ENCODE measurements at places on chromosomes 4 and X.
A peak's percentile ranks its signal among the peaks of the same experiment; 100 is the strongest.

- no peak for DNase-seq
Observed at GRCh38 chr4:184342167-184342856, 124.6 kb upstream of the ENPP6 start.

GRCh38 chr4:113976741-113977525 is 2.5 kb downstream of the ARSJ start:
- DNase-seq, result no peak

- no peak for DNase-seq
Observed at GRCh38 chr4:133390198-133390855, 241.2 kb downstream of the PCDH10 start.

GRCh38 chr4:134327274-134328122 is 125.9 kb upstream of the PABPC4L start:
- DNase-seq, result no peak

DNA sequence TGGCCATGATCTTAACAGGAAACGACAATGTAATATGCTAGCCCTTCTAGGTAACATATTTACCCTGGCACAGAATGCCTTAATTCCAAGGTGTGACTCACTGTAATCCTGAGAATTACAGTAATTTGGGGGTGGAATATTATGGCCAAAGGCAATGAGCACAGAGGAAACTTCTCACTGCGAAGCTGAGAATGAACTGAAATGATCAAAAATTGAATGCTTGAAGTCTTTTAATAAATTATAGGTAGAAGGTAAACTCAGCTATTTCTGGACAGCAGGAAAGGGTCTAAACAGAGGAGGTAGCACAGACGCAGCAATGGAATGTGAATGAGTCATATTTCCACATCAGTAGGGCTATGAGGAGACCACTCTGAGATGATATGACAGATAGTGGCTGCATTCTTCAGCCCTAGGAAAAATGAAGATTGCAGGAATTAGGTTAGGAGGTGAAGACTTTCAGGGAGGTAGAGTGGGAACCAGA is 312.6 kb downstream of the PACRGL start:
- DNase-seq, result no peak

DNA sequence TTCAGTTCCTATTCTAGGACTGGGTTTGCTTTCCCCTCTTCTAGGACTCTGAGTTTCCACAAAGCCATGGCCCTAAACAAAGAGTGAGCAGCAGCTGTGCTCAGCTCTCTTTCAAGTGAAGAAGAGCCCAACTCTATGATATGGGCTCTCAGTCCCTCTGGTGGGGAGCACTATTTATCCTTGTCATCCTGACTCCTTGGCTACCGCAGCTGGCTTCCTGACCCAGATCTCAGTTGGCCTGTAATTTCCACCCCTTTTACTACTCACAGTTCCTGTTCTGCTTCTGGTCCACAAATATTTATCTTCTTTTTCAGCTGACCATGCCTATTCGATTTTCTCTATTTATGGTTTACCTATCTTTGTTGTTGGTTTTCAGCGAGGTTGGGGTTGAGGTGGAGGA is 33.8 kb downstream of the F8 start:
- DNase-seq, result no peak

- DNase-seq, result no peak
Observed at GRCh38 chr4:2051086-2051485, 8.0 kb upstream of the NAT8L start.

GRCh38 chr4:8646296-8647093 is 53.9 kb downstream of the CPZ start:
- DNase-seq, result no peak

DNA sequence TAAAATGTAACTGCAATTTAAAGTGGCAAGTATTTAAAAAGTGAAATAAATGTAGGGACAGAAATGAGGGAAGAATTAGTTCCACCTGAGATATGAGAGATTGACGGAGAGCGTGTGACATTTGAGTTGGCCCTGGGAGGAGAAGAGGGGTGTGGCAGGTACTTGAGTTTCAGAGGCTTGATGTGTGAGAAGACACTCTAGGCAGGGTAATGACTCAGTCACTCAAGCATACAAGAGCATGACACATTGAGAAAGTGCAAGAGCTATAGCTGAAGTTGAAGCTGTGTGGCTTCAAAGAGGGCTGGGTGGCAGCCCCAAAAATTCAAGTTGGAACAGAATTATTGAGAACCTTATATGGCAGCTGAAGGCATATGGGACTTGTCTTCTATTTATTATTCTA is 420.5 kb downstream of the SLITRK2 start:
- no peak for DNase-seq

GRCh38 chr4:123898946-123899666 is 502.5 kb downstream of the SPRY1 start:
- no peak for DNase-seq

- DNase-seq, result no peak
Observed at GRCh38 chr4:24508541-24508940, 75.8 kb downstream of the DHX15 start.

DNA sequence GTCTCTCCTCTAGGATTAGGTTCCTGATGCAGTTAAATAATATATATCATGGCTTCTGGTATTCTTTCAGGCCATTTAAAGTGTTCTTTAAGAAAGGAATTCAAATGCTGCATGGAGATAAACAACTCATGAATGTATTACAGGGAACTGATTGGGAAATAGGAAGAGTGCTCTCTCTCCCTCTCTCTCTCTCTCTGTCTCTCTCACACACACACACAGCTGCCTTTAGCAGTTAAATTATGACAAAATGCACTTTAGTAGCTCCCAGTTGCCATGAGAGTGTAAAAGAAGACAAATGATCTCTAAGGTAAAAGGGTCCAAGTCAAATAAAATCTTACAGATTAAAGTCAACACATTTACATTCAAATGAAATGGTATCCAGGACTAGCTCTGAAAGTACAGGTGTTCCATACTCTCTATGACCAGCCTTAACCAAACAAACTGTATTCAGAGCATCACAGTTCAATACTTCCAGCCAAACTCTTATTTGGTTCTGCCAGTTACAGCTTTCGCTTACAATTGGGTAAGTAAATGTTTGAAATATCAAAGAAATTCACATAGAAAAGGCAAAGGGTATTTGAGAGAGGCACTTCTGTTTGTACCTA is 94.7 kb upstream of the CXXC4 start:
- no peak for DNase-seq

- DNase-seq, result no peak
Observed at GRCh38 chr4:48275686-48276085, 6.0 kb upstream of the TEC start.

DNA sequence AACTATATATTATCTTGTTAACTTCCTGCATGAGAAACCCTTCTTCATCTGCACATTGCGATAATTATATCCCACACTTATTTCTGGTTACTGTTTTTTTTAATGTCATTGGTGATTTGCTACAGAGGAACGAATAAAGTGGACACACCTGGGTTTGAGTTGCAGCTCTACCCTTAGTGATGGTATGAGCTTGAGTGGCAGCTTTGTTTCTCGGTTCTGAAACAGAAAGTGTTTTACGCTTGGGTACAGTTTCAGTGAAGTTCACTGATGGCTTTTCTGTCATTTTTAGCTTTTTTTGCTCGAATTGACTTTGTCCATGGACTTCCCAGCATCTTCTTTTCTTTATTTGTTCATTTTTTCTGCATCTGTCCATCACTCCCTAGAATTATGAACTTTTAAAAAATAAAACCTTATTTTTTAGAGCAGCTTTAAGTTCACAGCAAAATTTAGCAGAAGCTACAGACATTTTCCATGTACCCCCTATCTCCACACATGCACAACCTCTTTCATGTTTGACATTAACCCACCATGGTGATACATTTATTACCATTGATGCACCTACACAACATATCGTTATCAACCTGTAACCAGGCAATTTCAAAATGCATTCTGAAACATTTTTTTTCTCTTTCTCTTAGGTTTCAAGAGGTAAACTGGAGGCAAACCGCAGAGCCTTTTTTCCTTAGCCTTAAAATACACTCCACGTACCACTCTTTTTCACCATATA is 1041.6 kb upstream of the PRKX start:
- DNase-seq, result no peak

DNA sequence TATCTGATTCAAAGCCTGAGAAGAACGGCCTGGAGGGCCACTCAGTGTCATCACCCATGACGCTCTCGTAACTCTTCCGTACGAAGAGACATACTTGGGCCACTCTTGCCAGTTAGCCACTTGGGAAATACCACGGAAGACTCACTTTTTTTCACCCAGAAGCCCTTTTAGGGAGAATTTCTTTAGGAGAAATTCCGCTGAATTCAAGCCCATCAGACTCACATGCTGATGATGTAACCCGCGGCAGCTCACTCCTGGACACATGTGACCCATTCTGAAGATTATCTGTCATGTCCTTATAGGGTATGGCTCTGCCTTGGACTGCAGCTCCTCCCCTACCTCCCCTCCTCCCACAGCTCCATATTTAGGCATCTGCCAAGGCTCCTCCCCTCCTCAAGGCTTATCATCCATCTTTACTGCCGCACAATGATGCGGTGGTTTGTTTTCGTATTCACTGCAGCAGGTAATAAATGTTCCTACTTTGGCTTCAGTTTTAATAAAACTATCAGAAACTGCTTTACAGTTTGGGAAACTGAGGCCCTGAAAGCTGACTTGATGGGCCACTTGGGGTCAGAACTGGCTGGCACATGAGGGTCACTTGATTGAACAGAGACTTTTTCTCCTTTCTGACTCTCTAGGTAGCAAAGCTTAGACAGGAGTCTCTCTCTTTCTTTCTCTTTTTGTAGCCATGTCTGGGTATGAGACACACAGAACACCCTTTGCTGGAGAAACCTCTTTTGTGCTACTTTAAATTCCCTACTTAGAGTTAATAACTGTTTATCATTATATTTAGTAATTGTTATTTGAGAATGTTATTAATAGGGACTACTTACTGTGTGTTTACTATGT is 42.1 kb downstream of the RHOH start:
- peak; percentile 68 for DNase-seq

DNA sequence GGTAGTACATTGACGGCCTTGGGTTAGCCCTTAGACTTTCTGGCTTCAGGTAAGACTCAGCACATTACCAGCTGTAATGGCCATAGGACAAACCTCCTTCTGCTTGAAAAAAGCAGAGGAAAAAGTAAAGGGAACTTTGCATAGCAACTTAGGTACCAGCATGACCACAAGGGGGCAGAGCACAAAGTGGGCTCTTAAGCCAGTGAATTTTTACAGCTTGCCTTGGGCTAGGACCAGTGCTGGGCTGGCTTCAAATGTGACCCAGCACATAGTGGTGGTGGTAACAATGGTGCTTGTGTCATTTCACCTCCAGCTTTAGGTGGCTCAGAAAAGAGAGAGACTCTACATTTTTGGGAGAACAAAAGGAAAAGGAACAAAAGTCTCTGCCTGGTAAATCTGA is 66.1 kb downstream of the KLHL4 start:
- DNase-seq, result no peak

- no peak for DNase-seq
Observed at GRCh38 chr4:176205299-176205698, 9.9 kb upstream of the SPATA4 start.

GRCh38 chr4:73315091-73315490 is 56.5 kb upstream of the ANKRD17 start:
- DNase-seq, result no peak

GRCh38 chr4:98653890-98654867 is 4.2 kb downstream of the TSPAN5 start:
- DNase-seq, result no peak

- DNase-seq, result no peak
Observed at GRCh38 chr4:17521595-17521994, 6.6 kb downstream of the CLRN2 start.

DNA sequence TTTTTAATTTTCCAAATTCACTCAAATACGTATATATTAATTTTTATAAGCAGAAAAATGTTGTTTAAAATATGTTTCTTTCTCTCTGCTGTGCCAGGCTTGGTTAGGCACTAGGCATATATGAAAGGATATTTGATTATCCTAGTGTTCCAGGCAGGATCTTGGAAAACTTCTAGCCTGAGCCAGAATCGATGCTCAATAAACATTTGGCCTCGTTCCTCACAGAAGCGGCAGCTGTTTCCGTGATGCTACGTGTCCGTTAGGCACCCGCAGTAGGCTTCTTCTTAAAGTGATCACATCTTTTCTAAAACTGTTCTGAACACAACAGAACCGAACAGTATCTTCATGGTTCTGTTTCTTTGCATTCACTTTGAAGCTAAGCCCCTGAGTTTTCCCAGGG is 50.1 kb upstream of the CRMP1 start:
- DNase-seq, result no peak

- DNase-seq, result peak; percentile 72
Observed at GRCh38 chr4:140095694-140096482, 58.1 kb downstream of the MAML3 start.

GRCh38 chr4:21885241-21885640 is 63.3 kb downstream of the KCNIP4 start:
- DNase-seq, result no peak

GRCh38 chr4:27787195-27787594 is 926.6 kb downstream of the STIM2 start:
- DNase-seq, result no peak

DNA sequence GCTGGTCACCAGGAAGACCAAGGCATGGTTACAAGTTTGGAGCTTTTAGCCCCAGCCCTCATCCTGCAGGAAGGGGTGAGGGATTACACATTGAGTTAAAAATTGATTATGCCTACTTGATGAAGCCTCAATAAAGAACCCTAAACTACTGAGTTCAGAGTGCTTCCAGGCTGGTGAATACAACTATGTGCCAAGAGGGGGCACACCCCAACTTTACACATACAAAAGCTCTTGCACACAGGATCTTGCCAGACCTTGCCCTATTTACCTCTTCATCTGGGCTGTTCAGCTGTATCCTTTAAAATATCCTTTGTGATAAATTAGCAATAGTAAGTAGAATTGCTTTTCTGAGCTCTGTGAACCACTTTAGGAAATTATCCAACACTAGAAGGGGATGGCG is 489.3 kb downstream of the INPP4B start:
- no peak for DNase-seq

GRCh38 chrX:154378799-154379568 is at the start of gene EMD:
EMD (plus strand) TSS chrX:154379295; CDS start chrX:154379485, 190 bp downstream.
- peak; percentile 93 for DNase-seq

GRCh38 chrX:152902502-152902820 is 4.6 kb downstream of the ZNF185 start:
- no peak for DNase-seq

DNA sequence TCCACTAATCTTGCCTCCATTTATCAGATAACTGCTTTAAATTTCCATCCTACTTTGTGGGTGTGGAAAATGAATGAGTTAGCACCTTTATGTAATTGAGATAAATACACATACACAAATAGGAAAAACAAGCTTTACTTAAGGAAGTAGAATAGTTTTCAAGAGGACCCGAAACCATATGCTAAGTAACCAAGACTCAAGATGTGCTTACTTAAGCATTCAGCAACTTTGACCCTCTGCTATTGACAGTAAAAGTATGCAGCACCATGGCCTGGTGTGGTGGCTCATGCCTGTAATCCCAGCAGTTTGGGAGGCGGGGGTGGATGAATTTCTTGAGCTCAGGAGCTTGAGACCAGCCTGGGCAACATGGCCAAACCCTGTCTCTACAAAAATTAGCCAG is 29.9 kb downstream of the RNF175 start:
- no peak for DNase-seq

- no peak for DNase-seq
Observed at GRCh38 chr4:147355032-147355656, 125.8 kb upstream of the EDNRA start.

GRCh38 chrX:9670136-9670814 is 95.4 kb downstream of the GPR143 start:
- no peak for DNase-seq

- no peak for DNase-seq
Observed at GRCh38 chr4:42152507-42153504, at the start of gene BEND4. BEND4 (minus strand) TSS chr4:42152655; CDS start chr4:42152143, 512 bp downstream.

Measured in stimulated activated CD8-positive, alpha-beta memory T cell treated with anti-CD3 and anti-CD28 coated beads, Interleukin-7, amount 100 ng/mL, for 4 hours (primary cell).